ENCODE measurements at places on chromosomes 11 and 22.

- no peak for DNase-seq
Observed at GRCh38 chr11:62179995-62180394, 10.0 kb upstream of the SCGB1D1 start.

- no peak for DNase-seq
Observed at GRCh38 chr11:2530131-2530854, 85.5 kb downstream of the KCNQ1 start.

GRCh38 chr11:122081073-122081472 lies 34.9 kb downstream of the BLID start:
- no peak for DNase-seq

DNA sequence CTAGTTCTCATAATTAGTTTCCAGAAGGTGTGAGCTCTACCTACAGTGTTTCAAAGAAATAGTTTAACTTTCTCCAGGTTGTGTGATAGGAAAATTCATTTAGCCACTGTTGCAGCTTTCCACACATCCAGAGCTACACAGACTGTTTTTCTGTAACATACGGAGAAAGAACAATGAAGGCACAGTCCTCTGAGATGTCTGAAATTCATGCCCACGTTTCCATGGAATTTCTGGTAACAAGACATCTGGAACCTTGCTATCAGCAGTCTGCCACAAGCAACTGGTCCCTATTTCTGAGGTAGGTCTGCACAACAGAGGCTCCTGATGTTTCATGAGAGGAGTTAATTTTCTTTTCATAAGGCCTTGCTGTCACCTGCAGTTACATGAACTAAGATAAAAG lies 273.3 kb upstream of the C11orf87 start:
- no peak for DNase-seq

- no peak for DNase-seq
Observed at GRCh38 chr11:9516113-9516512, 55.3 kb downstream of the ZNF143 start.

DNA sequence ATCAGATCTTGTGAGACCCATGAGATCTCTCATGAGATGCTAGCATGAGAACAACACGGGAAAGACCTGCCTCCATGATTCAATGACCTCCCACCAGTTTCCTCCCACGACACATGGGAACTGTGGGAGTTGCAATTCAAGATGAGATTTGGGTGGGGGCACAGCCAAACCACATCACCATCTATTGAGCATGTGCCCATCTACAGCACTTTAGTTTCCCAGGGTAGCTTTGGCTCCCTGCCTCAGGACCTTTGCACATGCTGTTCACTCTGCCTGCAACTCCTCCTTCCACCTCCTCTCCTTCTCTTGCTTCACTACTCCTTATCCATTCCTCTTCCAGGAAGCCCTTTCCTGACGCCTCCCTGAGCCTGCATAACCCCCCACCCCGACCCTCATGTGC lies 17.2 kb downstream of the GRIK4 start:
- no peak for DNase-seq

GRCh38 chr22:22848364-22848866 lies 39.2 kb upstream of the IGLL5 start:
- peak; percentile 77 for DNase-seq

- DNase-seq = no peak
Observed at GRCh38 chr22:28771195-28771791, 1.2 kb upstream of the CCDC117 start.

DNA sequence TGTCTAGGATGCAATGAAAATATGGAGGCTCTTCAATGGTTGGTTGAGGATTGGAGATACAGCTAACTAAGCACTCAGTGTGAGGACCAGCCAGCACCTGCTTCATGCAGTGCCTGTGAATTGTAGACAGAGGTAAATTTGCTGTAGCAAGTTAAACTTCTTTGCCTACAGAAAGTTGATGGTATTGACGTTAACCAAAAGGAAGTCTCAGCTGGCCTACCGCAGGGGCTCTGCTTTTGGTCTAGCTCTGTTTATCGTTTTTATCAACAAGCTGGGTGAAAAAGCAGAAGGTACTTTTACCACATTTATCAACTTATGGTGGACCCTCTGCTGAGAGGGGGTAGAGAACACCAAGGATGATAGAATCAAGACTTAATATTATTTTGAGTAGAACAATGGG lies 51.6 kb downstream of the GRAMD1B start:
- DNase-seq = no peak

GRCh38 chr22:17430412-17430811 lies 61.2 kb downstream of the CECR2 start:
- DNase-seq = no peak

- no peak for DNase-seq
Observed at GRCh38 chr11:47714554-47715081, 551 bp downstream of the AGBL2 start.

DNA sequence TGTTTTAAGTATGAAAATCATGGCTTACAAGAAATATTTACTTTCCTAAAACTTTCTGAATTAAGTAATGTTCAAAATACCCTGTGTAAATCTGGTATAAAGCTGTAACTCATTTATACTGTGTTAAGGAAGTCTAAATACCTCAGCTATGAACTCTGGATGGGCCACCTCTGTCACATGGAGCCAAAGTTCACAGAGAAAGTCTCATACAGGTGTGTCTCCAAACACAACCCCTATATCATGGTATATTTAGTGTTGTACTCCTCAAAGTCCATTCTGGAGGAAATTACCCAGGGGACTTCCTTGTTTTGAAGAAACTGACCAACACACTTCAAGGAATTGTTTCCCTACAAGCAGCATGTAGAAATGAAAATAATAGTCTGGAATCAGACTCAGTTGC lies 909.2 kb upstream of the TENM4 start:
- no peak for DNase-seq

- DNase-seq = no peak
Observed at GRCh38 chr11:72584939-72585597, 89.2 kb downstream of the PDE2A start.

- no peak for DNase-seq
Observed at GRCh38 chr11:110131386-110132123, 38.4 kb downstream of the ZC3H12C start.

DNA sequence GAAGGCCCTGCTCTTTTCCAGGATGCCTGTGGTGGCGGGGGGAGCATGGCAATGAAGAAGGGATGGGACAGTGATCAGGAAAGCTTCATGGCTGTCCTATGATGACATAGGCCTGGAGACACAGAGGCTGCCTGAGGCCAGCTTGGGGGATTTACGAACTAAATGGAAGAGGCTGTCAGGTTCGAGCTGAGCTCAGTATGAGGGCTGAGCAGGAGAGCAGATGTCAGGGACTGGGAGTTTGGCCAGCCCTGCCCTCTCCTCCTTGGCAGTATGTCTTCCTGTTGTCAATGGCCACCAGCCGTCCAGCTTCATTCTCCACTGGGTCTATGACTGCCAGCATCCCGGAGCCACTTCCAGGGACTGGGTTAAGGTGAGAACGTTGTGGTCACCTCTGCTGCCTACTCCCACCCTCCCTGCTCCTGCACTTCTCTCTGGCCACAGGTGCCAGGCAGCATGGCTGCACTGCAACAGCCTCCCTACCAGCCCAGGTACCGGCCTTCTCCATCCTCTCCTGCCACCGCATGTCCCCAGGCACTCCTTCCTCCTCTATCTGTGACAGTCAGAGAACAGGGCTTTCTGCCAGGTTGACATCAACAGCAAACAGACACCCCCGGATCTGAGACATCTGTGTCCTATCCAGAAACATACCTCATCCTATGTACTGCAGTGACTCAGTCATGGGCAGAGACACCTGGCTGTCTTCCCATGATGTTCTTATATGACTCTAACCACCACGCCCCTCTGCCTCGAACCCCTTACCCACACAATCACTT lies 75.1 kb downstream of the KIRREL3 start:
- DNase-seq = no peak

GRCh38 chr11:12653729-12654128 lies 20.5 kb upstream of the TEAD1 start:
- no peak for DNase-seq

GRCh38 chr11:34633990-34634693 lies 13.2 kb downstream of the EHF start:
- no peak for DNase-seq

- DNase-seq = no peak
Observed at GRCh38 chr11:112542479-112542878, 281.8 kb upstream of the PLET1 start.
